CD4-positive, alpha-beta T cell treated with Interleukin-12 subunit alpha and Interleukin-12 subunit beta, for 1 hour (primary cell): ENCODE measurements at places on chromosomes 12 and 14.

GRCh38 chr14:54488318-54488645, 498 bp downstream of the GMFB start:
- no peak for DNase-seq

DNA sequence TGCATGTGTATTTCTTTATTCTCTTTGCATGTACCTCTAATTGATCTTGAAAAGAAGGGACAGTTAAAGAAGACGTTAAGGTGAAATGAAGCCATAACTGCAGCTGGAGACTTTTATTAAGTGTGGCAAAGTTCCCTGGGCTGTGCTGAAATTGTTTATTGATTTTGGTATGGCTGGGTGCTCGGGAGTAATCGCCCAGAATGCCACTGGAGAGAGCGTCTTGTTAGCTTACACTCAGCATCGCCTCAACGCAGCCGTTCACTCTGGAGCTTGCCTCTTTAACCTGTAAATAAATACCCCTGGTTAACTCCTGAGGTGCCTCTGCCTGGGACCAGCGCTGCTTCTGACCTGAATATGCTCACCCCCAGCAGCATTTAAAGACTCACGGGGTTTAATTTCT, 98.6 kb downstream of the GPATCH2L start:
- DNase-seq = no peak

DNA sequence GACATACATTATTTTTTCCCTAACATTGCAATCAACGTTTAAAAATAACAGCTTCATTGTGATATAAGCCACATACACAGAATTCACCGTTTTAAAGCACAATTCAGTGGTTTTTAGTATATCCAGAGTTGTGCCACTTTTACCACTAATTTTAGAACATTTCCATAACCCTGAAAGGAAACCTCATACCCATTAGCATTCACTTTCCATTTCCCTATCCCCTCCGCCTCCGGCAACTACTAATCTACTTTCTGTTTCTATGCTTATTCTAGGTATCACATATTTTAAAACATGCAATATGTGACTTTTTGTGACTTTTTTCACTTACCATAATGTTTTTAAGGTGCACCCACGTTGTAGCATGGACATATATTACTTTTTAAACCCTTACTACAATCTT, 55.6 kb upstream of the ISM2 start:
- DNase-seq = no peak

DNA sequence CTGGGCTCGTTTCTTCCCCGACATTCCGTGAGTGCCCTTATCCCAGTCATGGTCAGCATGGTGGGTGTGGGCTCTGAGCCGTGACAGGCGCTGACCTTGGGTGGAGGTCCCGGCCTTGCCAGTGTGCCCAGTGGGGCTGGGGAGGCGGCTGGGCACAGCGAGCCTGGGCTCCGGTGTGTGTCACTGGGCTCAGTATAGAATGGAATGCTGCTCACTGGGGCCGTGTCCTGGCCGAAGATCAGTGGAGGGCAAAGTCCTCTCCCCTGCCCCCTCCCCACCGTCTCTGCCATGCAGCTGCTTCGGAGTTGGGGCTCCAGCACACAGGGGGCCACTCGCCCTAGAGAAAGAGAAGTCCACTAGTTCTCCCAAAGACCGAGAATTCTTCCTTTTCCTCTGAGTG, 164.4 kb downstream of the TSPAN9 start:
- DNase-seq = no peak

- DNase-seq = no peak
These were observed 20.0 kb upstream of the SOCS2 start for GRCh38 chr12:93552427-93552826.

- DNase-seq = no peak
These were observed 35.1 kb downstream of the DHX37 start for GRCh38 chr12:124953689-124954405.

- peak; percentile 40 for DNase-seq
These were observed 78.0 kb upstream of the SSTR1 start for GRCh38 chr14:38129705-38130104.

DNA sequence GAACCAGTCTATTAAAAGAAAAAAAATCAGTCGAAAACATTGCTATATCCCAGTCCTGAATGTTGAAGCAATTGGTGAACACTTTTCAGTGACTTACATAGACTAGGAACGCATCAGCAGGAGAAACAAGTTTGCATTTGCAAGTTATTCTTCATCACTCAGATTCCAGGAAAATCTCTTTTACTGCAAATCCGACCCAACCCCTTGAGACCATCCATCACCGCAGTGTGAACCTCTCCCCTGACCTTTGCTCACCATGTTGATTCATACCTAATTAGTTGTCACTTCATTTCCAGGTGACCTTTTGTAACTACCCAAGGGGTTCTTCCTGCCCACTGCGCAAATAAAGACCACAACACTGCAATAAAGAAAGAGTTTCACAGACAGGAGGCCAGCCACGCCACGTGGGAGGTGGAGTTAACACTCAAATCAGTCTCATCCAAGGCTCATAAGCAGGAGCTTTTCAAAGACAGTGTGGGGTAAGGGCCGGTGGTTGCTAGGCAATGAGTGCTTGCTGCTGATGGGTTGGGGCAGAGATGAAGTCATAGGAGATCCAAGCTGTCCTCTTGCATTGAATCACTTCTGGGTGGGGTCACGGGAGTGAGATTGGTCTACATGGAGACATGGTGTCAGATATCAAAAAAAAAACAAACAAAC, 241.3 kb upstream of the TMEM132C start:
- DNase-seq = no peak

DNA sequence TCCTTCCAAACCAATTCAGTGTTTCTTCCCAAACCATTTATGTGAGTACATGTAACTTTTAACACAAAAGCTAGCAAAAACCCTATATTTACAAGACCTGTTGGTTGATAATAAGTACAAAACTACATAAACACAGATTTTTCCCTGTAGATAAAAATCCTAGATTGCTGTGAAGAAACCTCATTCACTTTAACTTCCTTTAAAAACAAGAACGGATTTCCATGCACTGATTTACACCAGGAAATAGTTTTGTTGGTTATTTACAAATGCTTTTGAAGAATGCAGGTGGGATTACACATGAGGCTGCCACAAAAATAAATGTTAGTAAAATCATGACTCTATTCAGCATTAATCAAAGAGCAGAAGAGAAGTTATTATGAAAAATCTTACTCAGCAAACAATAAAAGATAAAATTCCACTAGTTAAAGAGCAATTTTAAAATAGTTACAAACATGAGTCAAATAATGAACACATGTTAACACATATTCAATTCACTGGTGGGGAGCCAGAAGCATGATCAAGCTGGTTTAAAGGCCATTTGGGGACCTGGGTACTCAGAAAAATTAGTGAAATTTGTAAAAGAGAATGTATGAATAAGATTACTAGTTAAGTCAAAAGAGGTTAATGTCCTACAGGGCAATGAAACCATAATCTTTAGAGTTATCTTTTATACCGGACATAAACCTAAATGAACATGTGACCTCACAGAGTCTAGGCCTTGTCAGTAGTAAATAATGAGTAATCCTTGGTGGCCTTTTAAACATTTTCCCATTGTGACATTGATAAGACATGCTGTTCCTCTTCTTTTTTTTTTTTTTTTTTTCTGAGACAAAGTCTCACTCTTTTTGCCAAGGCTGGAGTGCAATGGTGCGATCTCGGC, 79.9 kb downstream of the PHLDA1 start:
- no peak for DNase-seq

- DNase-seq = no peak
These were observed 211.8 kb downstream of the MSRB3 start for GRCh38 chr12:65490250-65490649.

GRCh38 chr12:5882511-5883190, 62.4 kb downstream of the ANO2 start:
- no peak for DNase-seq

DNA sequence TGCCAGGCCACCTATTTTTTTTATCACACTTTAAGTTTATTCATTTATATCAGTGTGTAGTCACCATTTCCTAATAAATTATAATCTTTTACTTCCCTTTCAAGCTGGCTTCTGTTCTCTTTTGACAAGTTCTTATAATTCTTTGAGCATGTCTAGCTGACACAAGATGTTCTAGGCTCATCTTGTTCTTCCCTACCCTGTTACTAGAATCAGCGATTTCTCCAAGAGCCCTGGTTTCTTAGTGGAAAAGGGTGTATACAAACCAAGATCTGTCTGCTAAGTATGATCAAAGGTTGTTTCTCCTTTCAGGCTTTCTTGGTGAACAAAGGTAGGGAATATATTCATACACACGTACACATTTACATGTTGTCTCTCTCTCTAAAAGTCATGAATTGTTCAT, 51.0 kb downstream of the FGD4 start:
- DNase-seq = no peak

- DNase-seq = no peak
These were observed 3.8 kb upstream of the BRF1 start for GRCh38 chr14:105304565-105304964.

DNA sequence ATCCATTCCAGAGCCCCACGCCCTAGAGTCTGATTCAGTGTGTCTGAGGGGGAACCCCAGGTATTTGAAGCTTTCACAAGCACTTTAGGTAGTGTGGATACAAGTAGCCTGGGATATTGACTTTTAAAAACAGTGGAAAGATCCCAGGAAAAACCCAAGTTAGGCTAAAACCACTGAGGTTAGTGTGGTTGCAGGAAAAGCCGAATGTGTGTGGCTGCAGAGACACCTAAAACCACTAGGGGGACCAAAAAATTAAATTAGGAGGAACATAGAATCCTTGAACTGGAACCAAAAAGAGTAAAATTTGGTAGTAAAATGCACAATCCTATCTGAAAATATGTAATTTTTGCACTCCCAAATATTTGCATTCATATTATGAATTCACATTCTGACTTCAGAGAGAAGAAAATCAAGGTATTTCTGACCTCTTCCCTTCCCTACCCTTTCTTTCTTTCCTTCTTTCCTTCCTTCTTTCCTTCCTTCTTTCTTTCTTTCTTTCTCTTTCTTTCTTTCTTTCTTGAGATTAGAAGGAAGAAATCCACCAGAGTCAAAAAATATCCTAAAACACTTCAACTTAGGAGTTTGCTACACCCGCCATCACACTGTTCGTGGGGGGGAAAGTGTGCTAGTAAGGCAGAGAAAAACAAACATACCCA, 37.8 kb downstream of the SLCO1A2 start:
- peak; percentile 16 for DNase-seq

- DNase-seq = no peak
These were observed 182.8 kb upstream of the ARHGAP5 start for GRCh38 chr14:31894351-31894750.

DNA sequence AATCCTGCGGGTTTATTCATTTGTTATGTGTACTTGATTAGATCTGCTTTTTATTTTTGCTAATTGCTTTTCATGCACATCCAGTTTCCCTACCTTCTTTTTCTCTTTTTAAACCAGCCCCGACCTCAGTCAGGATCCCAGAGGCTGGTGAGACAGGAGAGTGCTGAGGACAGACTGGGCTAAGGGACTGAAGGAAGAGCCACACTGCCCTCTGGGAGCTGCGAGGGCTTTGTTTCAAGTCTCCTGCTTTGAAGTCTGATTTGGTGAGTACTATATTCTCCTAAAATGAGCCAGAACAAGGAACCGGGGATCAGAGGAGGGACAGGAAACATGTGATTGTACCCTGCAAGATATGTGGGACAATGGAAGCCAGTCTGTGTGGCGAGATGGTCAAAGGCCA, 23.9 kb downstream of the PRICKLE1 start:
- DNase-seq = no peak

- no peak for DNase-seq
These were observed 5.8 kb downstream of the ASPG start for GRCh38 chr14:104091061-104091926.

DNA sequence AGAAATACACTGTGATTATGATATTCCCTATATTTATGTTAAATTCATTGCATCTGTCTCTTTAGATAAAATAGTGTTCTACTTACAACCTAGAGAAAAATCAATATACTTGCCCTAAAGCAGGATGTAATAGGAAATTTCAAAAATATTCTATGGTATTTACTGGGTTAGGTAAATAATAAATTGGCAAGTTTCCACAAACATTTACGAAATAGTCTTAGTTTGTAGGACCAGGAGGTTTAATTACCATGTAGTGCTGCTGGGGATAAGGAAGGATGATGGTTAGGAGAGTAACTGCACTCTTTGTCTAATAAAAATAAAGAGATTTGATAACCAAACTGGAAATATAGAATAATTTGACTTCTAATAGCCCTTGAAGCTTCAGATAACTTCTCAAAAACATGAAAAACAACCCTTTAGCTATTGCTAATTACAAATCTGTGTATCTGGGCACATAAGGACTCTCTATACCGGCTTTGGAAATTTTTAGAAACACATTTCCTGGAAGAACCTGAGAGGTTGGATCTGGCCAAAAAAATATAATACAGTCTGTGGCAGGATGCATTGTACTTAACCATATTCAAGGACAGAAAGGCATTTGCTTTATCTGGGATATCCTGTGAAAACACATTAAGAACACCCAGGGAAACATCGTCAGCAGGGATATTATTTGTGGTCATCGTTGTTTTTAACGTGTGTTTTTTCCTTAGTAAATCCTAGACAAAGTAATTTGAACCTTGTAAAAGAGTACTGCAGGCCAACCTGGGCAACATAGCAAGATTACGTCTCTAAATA, 36.7 kb upstream of the TMCC3 start:
- DNase-seq = no peak

DNA sequence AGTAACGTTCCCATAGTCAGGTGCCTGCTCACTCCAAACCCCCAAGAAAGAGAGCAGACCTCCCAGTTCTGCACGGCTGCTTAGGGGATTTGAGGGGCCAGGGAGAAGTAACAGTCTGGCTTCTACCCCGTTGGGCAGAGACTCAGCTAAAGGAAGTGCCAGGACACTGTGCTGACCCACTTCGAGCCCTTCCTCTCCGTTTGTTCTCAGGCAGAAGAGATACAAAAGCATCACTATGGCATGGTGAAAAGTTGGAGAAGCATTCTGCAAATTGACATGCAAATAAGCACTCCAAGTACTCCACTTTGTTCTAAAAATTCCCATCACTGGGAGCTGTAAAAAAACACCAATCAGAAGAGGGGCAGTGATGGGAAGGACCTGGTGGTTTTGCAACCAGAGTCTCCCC, 239.1 kb downstream of the EGLN3 start:
- DNase-seq = no peak

DNA sequence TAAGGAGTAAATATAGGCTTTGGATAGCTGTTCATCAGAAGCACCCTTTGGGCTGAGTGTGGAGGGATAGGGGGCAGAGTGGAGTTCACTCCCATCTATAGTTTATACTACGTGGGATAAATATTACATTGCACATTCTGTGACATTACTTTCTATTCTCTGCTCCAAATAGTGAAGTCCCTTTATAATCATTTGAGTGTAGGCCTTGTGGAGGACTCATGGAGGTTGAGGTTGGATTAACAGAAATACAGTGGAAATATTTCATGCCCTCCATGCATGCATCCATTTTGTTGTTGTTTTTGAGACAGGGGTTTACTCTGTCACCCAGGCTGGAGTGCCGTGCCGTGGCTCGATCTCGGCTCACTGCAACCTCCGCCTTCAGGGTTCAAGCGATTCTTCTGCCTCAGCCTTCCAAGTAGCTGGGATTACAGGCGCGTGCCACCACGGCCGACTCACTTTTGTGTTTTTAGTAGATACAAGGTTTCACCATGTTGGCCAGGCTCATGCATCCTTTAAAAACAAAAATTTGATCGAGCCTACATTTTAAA, 1.4 kb downstream of the CHPT1 start:
- DNase-seq = peak; percentile 3
